ENCODE measurements at places on chromosomes 11 and 22. TPM values are rescaled to one million over a fixed set of nuclear protein-coding genes. Genes with fewer than 3 reads are reported as not detected.
A peak's percentile ranks its signal among the peaks of the same experiment; 100 is the strongest.

Gene SYT13
- not detected for total RNA-seq

Gene WNT11
- total RNA-seq = 0.39 TPM

Gene EFEMP2
- 7.9 TPM for total RNA-seq

Gene ABCC8
- total RNA-seq = 0.31 TPM

Gene F2
- total RNA-seq = not detected

Gene IGLL1
- total RNA-seq = not detected

DNA sequence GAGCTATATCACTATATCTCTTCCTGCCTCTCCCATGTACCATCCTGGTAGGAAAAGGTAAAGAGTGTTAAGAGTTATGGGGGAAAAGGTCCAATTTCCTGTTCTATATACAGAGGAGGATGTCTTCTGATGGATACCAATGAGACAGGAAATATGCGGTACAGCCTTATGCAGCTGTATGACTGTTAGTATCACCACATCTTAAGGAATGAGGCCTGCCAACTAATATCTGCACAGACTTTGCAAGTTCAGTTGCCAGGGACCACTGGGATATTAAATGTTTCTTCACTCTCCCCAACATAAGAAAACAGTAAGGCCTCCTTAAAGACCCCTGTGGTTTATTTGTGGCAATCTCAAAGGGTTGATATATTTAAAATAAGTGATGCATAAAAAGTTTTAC is 1182.5 kb downstream of the LRRC4C start:
- no peak overlapping the region for H3K27ac ChIP-seq
- no peaks in the 10 kb centered on the region for H3K36me3 ChIP-seq
- no peaks in the 10 kb centered on the region for H3K27me3 ChIP-seq

- DNase-seq = no peak
- no peak overlapping the region for H3K27ac ChIP-seq
- no peaks in the 10 kb centered on the region for H3K4me1 ChIP-seq
- no peak overlapping the region for H3K4me3 ChIP-seq
Measured at GRCh38 chr11:104830508-104830907, 67.8 kb downstream of the CASP12 start.

GRCh38 chr11:108608548-108608947 is 15.0 kb upstream of the EXPH5 start:
- H3K27me3 ChIP-seq = peaks cover 6% of the 10 kb centered on the region
- H3K27ac ChIP-seq = no peak overlapping the region
- H3K4me1 ChIP-seq = no peaks in the 10 kb centered on the region
- no peak for DNase-seq

- DNase-seq = no peak
- H3K27ac ChIP-seq = no peak overlapping the region
- H3K4me1 ChIP-seq = no peaks in the 10 kb centered on the region
- no peaks in the 10 kb centered on the region for H3K36me3 ChIP-seq
- H3K4me3 ChIP-seq = no peak overlapping the region
Measured at GRCh38 chr11:27688076-27688475, 12.2 kb downstream of the BDNF start.

DNA sequence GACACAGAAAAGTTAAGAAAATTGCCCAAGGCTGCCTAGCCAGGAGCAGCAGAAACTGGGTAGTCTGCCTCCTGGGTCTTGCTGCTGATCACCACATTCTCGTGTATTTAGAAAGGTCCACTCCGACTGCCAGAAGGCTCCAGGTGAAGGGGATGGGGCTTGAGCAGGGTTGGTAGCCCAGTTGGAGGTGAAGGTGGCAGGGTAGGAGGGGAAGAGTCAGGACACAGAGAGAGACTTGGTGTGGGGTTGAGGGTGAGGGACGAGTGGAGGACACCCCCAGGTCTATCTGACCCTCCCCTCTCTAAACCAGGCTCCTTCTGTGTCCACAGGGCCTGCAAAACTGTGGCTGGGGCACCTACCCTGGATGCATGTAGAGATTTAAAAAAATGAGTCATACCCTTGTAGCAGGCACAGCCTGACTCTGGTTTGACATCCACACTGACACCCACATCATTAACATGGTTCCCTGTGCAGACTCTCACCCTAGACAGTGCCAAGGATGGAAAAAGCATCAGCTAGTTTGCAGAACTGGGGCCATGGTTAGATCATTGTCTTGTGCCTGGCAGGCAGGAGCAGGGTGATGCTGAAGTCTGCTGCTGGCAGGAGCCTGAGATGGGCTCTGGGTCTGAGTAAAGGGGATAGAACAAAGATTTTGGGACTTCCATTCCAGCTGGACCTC is 273.2 kb downstream of the TENM4 start:
- no peaks in the 10 kb centered on the region for H3K27me3 ChIP-seq
- no peak overlapping the region for H3K27ac ChIP-seq
- H3K4me3 ChIP-seq = no peak overlapping the region
- no peaks in the 10 kb centered on the region for H3K36me3 ChIP-seq

- no peaks in the 10 kb centered on the region for H3K36me3 ChIP-seq
- H3K4me1 ChIP-seq = no peaks in the 10 kb centered on the region
- no peak for DNase-seq
- peaks cover 1% of the 10 kb centered on the region for H3K27me3 ChIP-seq
Measured at GRCh38 chr11:100709233-100709957, 22.3 kb downstream of the ARHGAP42 start.

DNA sequence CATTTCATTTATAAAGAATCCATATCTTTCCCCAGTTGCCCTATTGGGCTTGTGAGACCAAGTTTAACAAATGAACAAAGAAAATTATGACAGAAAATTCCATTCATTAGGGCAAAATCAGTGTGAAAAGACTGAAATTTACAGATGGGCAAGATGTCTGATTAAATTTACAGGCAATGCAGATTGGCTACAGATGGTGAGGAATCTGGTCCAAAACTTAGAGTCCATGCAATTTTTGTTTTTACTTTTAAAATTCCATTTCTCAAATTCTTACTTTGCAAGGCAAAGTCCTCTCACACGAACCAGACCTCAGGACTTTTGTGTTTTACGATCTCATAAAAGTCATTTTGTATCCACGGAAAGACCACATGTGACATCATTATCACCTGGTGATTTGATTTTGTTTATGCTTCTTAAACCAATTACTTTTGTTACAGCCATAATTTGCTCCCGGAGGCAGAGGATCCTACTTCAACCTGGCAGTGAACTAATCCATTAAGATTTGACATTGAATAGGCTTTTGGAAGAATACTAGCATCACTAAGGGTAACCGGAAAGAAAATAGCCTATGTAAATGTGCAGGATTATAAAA is 843.7 kb upstream of the CHORDC1 start:
- no peaks in the 10 kb centered on the region for H3K4me1 ChIP-seq
- H3K27me3 ChIP-seq = no peaks in the 10 kb centered on the region
- H3K36me3 ChIP-seq = no peaks in the 10 kb centered on the region
- DNase-seq = no peak
- no peak overlapping the region for H3K4me3 ChIP-seq

DNA sequence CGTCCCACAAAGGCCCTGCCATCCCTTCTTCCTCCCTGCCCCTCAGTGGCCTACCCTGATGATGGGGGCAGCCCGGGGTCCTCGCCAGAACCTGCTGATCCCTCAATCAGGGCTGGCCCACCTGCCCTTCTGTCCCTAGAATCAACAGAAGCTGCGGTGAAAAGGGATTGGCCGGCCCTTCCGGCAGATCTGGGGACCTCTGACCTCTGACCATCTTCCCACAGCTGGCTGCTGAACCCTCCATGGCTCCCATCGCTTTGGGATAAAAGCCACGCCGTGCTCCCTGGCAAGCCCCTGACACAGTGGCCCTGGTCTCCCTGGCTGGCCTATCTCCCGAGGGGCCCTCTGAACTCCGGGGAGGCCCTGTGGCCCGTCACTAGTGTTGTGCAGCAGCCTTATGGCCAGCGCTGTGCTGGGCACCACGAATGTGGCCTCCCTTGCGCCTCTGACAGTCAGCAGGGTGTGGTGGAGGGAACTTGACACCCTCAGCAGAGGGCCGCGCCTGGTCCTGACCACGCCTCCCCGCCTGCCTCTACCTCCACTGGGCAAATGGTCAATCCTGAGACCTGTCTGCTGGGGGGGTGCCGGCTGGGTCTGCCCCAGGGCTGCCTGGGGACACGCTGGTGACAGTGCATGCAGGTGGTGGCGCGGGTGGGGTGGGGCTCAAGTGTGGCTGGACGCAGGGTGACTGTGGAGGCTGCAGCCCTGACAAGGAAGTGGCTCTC is 58.0 kb upstream of the TTLL12 start:
- H3K36me3 ChIP-seq = no peaks in the 10 kb centered on the region
- no peak for DNase-seq
- no peak overlapping the region for H3K27ac ChIP-seq

DNA sequence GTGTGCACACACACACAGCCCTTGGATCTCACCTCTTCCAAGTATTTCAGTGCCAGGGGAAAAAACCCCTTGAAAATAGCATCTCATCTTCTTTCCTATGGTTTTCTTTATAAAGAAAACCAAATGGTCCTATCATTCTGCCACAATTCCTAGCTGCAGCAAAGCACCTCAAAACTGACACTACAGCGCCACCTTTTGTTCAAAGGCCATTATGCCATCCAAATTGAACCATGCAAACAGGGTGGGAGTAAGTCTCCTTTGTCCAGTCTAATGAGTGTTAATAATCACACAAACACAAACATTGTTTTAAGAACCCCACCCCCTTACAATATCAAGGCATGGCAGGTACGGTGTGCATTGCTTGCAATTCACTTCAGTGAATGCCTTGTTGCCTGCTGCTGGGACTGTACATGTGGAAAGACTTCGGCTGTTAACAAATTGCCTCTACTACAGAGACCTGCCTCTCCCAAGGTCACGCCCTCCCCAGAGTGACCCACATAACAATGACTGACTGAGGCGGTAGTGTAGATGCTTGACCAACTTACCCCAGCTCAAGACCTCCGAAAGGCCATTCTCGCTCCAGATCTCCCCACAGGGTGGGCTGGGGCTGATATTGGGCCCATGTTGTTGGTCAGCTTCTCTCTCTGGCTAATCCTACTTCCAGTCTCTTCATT is 31.7 kb downstream of the FAM181B start:
- peaks cover 17% of the 10 kb centered on the region for H3K27me3 ChIP-seq
- H3K27ac ChIP-seq = no peak overlapping the region
- no peak for DNase-seq
- no peak overlapping the region for H3K4me3 ChIP-seq
- H3K36me3 ChIP-seq = no peaks in the 10 kb centered on the region
- no peaks in the 10 kb centered on the region for H3K4me1 ChIP-seq

- DNase-seq = no peak
- no peaks in the 10 kb centered on the region for H3K36me3 ChIP-seq
- peaks cover 21% of the 10 kb centered on the region for H3K4me1 ChIP-seq
- H3K27me3 ChIP-seq = peaks cover 31% of the 10 kb centered on the region
- H3K4me3 ChIP-seq = peak overlapping the region; percentile 30
Measured at GRCh38 chr11:18722293-18722637, 3.7 kb downstream of the IGSF22 start.

DNA sequence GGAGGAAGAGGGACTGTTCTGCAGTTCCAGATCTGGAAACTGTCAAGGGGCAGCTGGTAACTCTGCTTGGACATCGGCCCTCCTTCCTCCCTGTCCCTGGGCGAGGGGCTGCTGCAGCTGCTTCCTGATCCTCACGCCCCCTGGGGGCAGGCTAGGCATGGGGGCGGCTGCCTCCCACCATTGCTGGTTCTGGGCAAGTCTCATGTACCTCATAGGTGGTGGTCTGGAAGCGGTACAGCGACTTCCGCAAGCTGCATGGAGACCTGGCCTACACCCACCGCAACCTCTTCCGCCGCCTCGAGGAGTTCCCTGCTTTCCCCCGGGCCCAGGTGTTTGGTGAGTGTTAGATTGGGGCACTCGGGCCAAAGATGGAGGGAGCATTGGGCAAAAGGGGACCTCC is 5.0 kb downstream of the SNX15 start:
- no peak for DNase-seq
- H3K27me3 ChIP-seq = no peaks in the 10 kb centered on the region
- no peak overlapping the region for H3K4me3 ChIP-seq
- peaks cover 17% of the 10 kb centered on the region for H3K4me1 ChIP-seq
- H3K36me3 ChIP-seq = peaks cover 9% of the 10 kb centered on the region

- no peaks in the 10 kb centered on the region for H3K36me3 ChIP-seq
- no peaks in the 10 kb centered on the region for H3K4me1 ChIP-seq
- no peak overlapping the region for H3K27ac ChIP-seq
- H3K27me3 ChIP-seq = peaks cover 19% of the 10 kb centered on the region
- no peak for DNase-seq
Measured at GRCh38 chr11:19216021-19216420, 14.2 kb upstream of the CSRP3 start.

DNA sequence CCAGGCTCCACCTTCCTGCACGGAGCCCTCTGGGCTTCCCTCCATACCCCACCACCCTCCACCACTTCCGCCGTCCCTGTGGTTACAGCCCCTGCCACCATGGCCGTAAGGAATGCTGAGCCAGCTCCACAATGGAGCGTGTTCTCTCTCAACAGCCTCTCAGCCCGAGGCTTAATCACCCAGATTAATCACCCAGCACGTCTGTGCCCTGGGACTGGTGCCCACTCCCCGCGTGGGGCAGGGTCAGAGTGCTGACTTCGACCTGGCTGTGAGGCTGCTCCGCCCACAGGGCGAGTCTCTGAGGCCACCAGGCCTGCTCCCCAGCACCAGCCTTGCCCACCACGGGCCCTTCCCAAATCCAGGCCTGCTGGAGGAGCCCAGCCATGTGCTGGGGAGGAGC is 4.0 kb upstream of the TH start:
- H3K27me3 ChIP-seq = no peaks in the 10 kb centered on the region
- no peaks in the 10 kb centered on the region for H3K36me3 ChIP-seq
- H3K4me3 ChIP-seq = no peak overlapping the region

GRCh38 chr11:12914400-12914912 is 94.7 kb upstream of the RASSF10 start:
- H3K4me3 ChIP-seq = no peak overlapping the region
- H3K4me1 ChIP-seq = no peaks in the 10 kb centered on the region
- H3K27me3 ChIP-seq = peaks cover 14% of the 10 kb centered on the region
- no peak overlapping the region for H3K27ac ChIP-seq
- H3K36me3 ChIP-seq = no peaks in the 10 kb centered on the region

DNA sequence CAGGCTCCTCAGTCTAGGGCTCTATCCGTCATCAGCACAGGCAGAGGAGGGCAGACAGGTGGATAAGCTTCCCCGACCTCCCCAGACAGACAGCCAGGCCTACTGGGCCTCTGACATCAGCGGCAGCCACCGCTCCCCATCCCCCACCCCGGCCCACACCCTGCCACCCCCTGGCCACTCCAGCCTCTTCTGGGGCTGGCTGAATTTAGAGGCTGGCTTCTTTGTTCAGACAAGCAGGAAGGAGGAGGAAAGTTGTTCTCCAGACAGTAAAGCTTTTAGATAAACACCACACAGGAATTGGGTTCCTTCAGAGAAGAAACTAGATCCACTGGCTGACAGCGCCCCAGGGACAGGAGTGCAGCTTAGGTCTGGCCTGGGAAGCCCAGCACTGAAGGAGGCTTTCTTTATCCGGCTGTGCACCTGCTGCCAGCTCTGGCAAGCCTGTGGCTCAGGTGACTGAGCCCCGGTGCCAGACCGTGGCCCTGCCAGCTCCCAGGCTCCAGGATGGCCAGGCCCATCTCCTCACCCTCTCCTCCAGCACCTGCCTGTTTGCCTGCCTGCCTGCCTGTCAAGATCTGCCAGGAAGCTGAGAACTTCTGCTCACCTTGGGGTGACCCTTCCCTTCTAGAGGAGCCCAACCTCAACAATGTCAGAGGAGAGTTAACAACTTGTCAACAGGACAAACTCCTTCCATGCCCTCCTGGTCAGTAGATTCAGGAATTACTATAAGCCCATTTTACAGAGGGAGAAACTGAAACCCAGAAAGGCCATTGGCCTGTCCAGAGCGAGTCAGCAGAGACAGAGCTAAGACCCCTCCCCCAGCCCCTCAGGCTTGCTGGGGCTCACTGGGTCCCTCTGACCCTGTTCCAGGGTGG is 44.0 kb upstream of the KLHL35 start:
- peak overlapping the region; percentile 6 for H3K27ac ChIP-seq
- no peak overlapping the region for H3K4me3 ChIP-seq
- H3K36me3 ChIP-seq = no peaks in the 10 kb centered on the region
